ENCODE measurements at places on chromosomes 1 and 21. TPM values are rescaled to one million over a fixed set of nuclear protein-coding genes. Genes with fewer than 3 reads are reported as not detected.

DNA sequence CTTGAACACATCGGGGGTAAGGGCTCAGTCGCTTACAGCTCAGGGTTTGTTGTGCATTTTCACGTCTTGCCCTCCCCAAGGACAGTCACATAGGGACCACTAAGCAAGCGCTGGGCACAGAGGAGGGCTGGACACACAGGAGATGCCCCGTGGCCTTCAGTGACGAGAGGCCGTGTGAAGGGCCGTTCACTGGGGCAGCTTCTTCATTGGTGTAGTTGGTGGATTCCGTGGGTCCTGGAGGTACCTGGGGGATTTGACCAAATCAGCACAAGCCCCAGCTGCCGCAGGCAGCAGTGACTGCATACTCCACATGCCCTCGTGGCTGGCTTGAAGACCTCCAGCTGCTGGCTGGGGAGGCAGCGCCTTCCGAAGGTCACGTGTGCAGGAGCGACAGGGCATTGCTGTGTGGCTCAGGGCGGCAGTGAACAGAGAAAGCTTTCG lies 100.8 kb upstream of the C1orf174 start:
- no peak for DNase-seq
- no peak overlapping the region for H3K27ac ChIP-seq
- no peaks in the 10 kb centered on the region for H3K4me1 ChIP-seq
- no peaks in the 10 kb centered on the region for H3K36me3 ChIP-seq
- H3K4me3 ChIP-seq: no peak overlapping the region
- peaks cover 16% of the 10 kb centered on the region for H3K27me3 ChIP-seq

GRCh38 chr1:11501491-11501897 lies 22.5 kb downstream of the DISP3 start:
- H3K4me3 ChIP-seq: no peak overlapping the region
- peaks cover 10% of the 10 kb centered on the region for H3K4me1 ChIP-seq
- H3K27me3 ChIP-seq: peaks cover 32% of the 10 kb centered on the region
- H3K36me3 ChIP-seq: peaks cover 17% of the 10 kb centered on the region
- H3K27ac ChIP-seq: no peak overlapping the region

GRCh38 chr1:228378090-228378872 lies 28.4 kb downstream of the TRIM11 start:
- H3K4me1 ChIP-seq: peaks cover 6% of the 10 kb centered on the region
- peak overlapping the region; percentile 74 for H3K4me3 ChIP-seq
- peaks cover 12% of the 10 kb centered on the region for H3K27me3 ChIP-seq
- no peak for DNase-seq
- H3K36me3 ChIP-seq: no peaks in the 10 kb centered on the region
- no peak overlapping the region for H3K27ac ChIP-seq

Gene PTPN7
- total RNA-seq: 312 TPM

Data from natural killer cell treated with Interleukin-12 subunit alpha and Interleukin-12 subunit beta and Interleukin-15 and Interleukin-18, amount 100 ng/mL, for 72 hours (primary cell).